Colonic mucosa (tissue), 4 donors: ENCODE measurements at places on chromosomes 13 and 19. TPM values are rescaled to one million over a fixed set of nuclear protein-coding genes. Genes with fewer than 3 reads are reported as not detected.
A peak's percentile ranks its signal among the peaks of the same experiment; 100 is the strongest.

DNA sequence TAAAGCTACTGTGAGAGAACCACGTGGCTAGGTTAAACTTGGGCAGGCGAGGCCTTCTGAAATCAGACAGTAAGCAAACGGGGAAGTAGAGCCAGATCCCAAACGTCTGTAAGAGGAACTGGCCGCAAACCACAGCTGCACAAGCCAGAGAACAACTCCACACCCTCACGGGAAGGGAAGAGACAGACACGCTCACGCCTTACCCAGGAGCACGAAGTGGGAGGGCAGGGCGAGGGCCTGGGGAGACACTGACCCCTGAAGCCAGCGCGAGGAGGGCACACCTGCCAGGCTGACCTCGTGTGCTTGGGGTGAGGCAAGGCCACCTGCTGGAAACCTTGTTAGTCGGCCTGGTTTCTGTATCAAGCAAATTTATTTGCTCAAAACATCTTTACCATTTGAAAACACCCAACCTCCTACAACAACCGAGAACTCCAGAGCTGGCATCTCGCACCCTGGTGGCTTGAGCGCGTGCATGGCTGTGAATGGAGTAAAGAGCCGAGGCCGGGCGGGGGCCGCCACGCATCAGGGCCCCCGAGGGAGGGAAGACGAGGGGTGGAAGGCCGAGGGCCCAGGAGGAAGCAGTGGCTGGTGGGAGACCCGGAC is 7.3 kb downstream of the POLR2E start:
- H3K27me3 ChIP-seq, result no peaks in the 10 kb centered on the region
- H3K4me3 ChIP-seq, result no peak overlapping the region
- no peaks in the 10 kb centered on the region for H3K4me1 ChIP-seq
- H3K27ac ChIP-seq, result peak overlapping the region; percentile 41

GRCh38 chr13:91331047-91331915 is 16.2 kb upstream of the MIR17HG start:
- no peak for DNase-seq
- no peaks in the 10 kb centered on the region for H3K36me3 ChIP-seq
- no peak overlapping the region for H3K4me3 ChIP-seq
- no peaks in the 10 kb centered on the region for H3K4me1 ChIP-seq
- H3K27ac ChIP-seq, result no peak overlapping the region

- no peak overlapping the region for H3K27ac ChIP-seq
- H3K27me3 ChIP-seq, result no peaks in the 10 kb centered on the region
- DNase-seq, result peak; percentile 56
- H3K4me1 ChIP-seq, result no peaks in the 10 kb centered on the region
- no peak overlapping the region for H3K4me3 ChIP-seq
Measured at GRCh38 chr13:103299079-103299478, 232.9 kb upstream of the SLC10A2 start.

DNA sequence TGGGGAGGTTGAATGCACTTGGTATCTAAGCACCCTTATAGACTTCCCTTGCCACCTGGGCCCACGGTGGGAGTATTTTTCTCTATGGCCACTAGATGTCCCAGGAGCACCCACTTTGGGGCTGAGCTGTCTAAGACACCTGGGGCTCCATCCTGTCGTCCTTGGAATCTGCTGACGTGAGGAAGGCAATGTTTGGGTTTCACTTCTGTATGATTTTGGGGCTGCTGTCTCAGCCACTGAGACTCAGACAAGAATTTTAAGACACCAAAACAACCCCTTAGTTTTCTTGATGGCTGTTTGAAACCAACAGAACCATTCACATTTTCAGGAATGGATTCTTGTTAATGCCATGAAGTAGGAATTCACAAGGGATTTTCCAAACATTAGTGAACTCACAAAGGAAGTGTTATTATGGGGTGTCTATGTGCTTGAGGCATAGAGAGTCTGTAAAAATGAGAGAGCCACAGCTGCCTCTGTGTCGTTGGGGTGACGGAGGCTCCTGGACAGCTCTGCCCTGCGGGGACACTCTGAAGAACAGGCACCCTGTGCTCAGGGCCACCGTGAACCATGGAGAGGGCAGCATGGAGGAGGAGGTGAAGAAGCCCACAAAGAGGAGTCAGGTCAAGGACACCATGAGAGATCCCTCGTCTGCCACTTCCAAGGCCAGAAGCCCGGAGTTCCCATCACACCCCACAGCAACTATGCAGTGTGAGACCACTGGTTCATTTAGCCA is 106.8 kb upstream of the SPATA13 start:
- DNase-seq, result peak; percentile 75
- no peaks in the 10 kb centered on the region for H3K36me3 ChIP-seq
- H3K27ac ChIP-seq, result no peak overlapping the region
- H3K4me1 ChIP-seq, result no peaks in the 10 kb centered on the region
- H3K27me3 ChIP-seq, result no peaks in the 10 kb centered on the region

GRCh38 chr13:55345224-55345623 is 1795.5 kb upstream of the PRR20A start:
- no peaks in the 10 kb centered on the region for H3K27me3 ChIP-seq
- no peaks in the 10 kb centered on the region for H3K36me3 ChIP-seq
- H3K4me3 ChIP-seq, result no peak overlapping the region

- DNase-seq, result no peak
- H3K4me3 ChIP-seq, result no peak overlapping the region
- peaks cover 5% of the 10 kb centered on the region for H3K4me1 ChIP-seq
- no peak overlapping the region for H3K27ac ChIP-seq
Measured at GRCh38 chr19:49188626-49189200, 31.1 kb downstream of the TRPM4 start.

- H3K4me1 ChIP-seq, result peaks cover 31% of the 10 kb centered on the region
- H3K27me3 ChIP-seq, result no peaks in the 10 kb centered on the region
- no peak for DNase-seq
- no peak overlapping the region for H3K27ac ChIP-seq
Measured at GRCh38 chr19:15299568-15300409, 32.5 kb downstream of the BRD4 start.

DNA sequence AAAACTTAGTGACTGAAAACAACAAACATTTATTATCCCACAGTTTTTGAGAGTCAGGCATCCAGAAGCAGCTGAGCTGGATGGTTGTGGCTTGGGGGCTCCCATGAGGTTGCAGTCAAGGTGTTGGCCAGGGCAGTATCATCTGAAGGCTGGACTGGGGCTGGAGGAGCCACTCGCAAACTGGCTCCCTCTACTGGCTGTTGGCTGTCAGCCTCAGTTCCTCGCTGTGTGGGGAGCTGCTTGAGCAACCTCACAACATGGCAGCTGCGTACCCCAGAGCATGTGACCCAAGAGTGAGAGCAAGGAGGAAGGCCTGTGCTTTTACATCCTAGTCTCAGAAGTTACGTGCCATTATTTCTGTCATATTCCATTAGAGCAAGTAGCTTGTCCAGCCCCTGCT is 9.7 kb downstream of the YJU2 start:
- no peak overlapping the region for H3K4me3 ChIP-seq
- H3K4me1 ChIP-seq, result no peaks in the 10 kb centered on the region
- peaks cover 17% of the 10 kb centered on the region for H3K36me3 ChIP-seq
- no peak for DNase-seq
- no peak overlapping the region for H3K27ac ChIP-seq

- peak overlapping the region; percentile 3 for H3K4me3 ChIP-seq
- no peak overlapping the region for H3K27ac ChIP-seq
- no peaks in the 10 kb centered on the region for H3K27me3 ChIP-seq
- peak; percentile 73 for DNase-seq
- H3K36me3 ChIP-seq, result no peaks in the 10 kb centered on the region
Measured at GRCh38 chr19:14347999-14348889, 33.0 kb upstream of the ADGRE5 start.

CYP4F2 gene
- 3.9 TPM for total RNA-seq

IL12RB1 gene
- 1.1 TPM for total RNA-seq

ZNF714 gene
- 10.9 TPM for total RNA-seq
